ENCODE measurements at places on chromosomes 1 and 21.

GRCh38 chr1:245822996-245823395, 668.2 kb downstream of the KIF26B start:
- no peak for DNase-seq

DNA sequence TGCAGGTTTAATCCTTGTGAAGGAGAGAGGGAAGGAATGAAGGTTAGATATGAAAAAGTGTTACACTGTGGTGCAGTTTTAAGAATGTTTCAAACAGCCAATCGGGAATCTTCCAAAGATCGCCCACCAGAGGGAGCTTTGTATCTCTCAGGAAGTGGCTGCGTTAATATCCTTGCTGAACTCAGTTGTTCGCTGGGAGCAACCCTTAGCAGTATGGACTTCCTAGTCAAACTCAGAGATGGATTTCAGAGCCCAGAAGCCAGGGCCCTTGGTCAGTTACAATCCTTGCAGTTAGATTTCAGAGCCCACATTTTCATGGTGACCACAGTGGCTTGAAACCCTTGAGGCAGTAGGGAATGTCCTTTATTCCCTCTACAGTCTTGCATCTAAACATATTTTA, 136.2 kb downstream of the NTNG1 start:
- DNase-seq, result no peak

- no peak for DNase-seq
Measured at GRCh38 chr1:180247061-180247460, 17.0 kb downstream of the LHX4 start.

DNA sequence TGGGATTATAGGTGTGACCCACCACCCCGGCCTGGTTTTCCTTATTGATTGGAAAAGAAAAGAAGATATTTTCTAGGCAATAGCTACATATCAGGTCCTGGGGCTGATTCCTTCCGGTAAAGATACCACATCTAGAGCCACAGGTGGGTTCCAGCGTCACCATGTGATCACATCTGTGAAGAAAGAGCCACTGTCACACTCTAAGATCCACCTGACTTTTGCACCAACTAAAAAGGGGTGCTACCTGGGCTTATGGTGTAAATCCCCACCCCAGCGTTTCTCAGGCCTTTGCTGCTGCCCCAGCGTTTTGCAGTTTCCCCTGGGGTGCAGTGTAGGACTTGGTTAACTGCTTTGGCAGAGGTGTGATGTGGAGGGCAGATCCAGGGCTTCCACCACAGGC, 22.3 kb upstream of the PDE9A start:
- no peak for DNase-seq

DNA sequence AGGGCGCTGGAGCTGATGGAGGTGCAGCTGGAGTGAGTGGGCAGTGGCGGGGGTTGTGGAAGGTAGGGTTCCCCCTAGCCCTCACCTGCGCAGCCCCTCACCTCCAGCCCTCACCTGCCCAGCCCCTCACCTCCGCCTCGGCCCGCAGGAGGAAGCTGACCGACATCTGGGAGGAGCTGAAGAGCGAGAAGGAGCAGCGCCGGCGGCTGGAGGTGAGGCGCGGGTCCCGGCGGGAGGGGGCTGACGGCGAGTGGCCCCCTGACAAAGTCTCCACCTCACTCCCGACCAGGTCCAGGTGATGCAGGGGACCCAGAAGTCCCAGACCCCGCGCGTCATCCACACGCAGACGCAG, 2.7 kb downstream of the EVA1B start:
- DNase-seq, result no peak
